Progenitor cell of endocrine pancreas (in vitro differentiated cells): ENCODE measurements at places on chromosomes 16 and 17.

GRCh38 chr17:81867991-81868673, 3.0 kb downstream of the ARHGDIA start:
- no peak overlapping the region for H3K27ac ChIP-seq
- H3K36me3 ChIP-seq: peaks cover 3% of the 10 kb centered on the region
- H3K4me1 ChIP-seq: peaks cover 8% of the 10 kb centered on the region
- no peaks in the 10 kb centered on the region for H3K27me3 ChIP-seq
- H3K4me3 ChIP-seq: no peak overlapping the region

DNA sequence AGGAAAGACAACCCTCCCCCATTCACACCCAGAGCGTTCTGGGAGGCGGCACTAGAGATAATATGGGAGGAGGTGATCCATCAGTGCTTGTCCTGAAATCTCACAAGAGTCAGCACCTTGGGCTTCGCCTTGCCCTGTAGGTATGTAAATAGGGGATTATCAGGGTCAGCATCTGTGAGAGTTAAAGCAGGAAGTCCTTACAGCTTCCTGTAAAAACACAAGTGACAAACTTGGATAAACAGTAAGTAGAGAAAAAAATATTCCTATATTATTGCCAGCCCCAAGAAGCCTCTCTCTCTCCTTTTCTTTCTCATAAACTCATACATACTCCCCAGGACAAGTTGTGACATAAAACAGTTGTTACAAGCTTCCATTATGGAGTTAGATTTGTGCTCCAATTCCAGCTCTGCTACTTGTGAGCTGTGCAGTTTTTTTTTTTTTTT, 187.7 kb downstream of the MAF start:
- peaks cover 5% of the 10 kb centered on the region for H3K4me1 ChIP-seq
- no peak overlapping the region for H3K27ac ChIP-seq
- H3K27me3 ChIP-seq: peaks cover 7% of the 10 kb centered on the region
- no peak overlapping the region for H3K4me3 ChIP-seq
- H3K36me3 ChIP-seq: no peaks in the 10 kb centered on the region

DNA sequence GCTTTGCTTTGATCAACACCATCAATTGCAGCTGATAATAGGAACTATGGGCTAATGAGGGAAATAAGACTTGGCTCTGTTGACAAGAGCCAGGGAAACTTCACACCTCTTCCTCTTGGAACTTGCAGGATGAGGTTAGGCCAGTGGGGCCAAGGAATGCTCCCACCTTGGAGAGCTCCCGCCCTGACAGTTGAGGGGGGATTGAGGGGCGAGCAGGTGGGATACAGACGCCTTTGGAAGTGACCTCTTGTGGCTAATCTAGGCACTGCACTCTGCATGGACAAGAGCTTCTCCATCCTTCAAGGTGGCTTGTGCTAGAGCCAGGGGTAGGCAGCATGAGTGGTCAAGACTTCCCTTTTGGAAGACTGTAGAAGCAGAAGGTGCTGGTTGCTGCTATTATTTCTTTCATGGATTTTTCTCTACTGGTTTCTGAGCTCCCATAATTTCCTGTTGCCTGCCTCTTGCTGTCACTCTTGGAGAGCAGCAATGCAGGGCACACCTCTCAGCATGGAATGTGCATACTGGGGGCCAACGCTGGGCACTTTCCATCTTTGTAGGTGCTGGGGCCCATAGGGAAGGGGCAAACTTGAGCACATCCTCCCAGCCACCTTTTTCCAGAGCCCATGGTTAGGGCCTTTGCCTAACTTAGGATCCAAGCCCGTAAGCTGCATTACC, 2.3 kb upstream of the PHF12 start:
- H3K27me3 ChIP-seq: no peaks in the 10 kb centered on the region
- no peak overlapping the region for H3K27ac ChIP-seq
- peaks cover 7% of the 10 kb centered on the region for H3K4me1 ChIP-seq
- no peaks in the 10 kb centered on the region for H3K36me3 ChIP-seq
- peak; percentile 64 for DNase-seq
- H3K4me3 ChIP-seq: no peak overlapping the region

DNA sequence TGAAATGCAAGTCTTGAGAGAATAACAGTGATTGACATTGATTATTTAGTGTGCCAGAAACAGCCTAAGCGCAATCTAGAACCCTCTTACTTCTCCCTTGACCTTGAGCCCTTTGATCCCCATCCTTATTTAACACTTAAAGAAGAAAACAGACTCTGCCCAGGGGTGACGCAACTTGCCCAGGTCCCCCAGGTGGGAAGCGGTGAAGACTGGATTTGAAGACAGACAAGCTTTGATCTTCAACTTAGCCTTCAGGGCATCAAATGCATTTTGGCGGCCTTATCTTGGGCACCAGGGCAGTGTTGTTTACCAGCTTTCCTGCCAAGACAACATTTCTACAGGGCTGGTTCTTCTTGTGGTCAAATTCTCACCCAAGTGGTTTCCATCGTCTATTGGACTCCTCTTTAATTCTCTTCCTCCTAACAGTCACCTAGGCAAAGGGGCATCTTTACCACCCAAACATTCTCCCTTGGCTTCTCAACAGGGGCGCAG, 8.9 kb upstream of the CIITA start:
- peaks cover 24% of the 10 kb centered on the region for H3K27me3 ChIP-seq
- H3K4me1 ChIP-seq: no peaks in the 10 kb centered on the region
- no peak overlapping the region for H3K27ac ChIP-seq
- no peak for DNase-seq

GRCh38 chr17:60303406-60304099, 88.4 kb downstream of the USP32 start:
- H3K4me3 ChIP-seq: no peak overlapping the region
- H3K27me3 ChIP-seq: no peaks in the 10 kb centered on the region
- H3K4me1 ChIP-seq: peaks cover 13% of the 10 kb centered on the region
- no peak overlapping the region for H3K27ac ChIP-seq
- H3K36me3 ChIP-seq: peaks cover 6% of the 10 kb centered on the region
- DNase-seq: no peak

DNA sequence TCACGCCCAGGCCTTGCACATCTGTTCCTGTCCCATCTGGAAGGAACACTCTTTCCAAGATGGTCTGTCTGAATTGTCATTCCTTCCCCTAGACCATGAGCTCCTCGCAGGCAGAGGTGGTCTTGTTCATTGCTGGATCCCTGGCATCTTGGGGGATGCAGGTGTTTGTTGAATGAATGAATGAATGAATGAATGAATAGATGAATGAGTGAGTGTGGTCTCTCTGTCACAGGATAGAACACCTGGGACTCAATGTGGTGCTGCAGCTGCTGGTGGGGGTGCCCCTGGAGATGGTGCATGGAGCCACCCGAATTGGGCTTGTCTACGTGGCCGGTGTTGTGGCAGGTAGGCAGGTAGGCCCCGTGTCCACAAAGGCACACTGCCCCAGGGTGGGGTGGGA, 32.2 kb downstream of the RHBDL3 start:
- H3K4me1 ChIP-seq: peaks cover 23% of the 10 kb centered on the region
- no peak overlapping the region for H3K27ac ChIP-seq
- no peak overlapping the region for H3K4me3 ChIP-seq
- no peaks in the 10 kb centered on the region for H3K27me3 ChIP-seq
- H3K36me3 ChIP-seq: no peaks in the 10 kb centered on the region

- H3K4me1 ChIP-seq: no peaks in the 10 kb centered on the region
- H3K4me3 ChIP-seq: no peak overlapping the region
- peaks cover 2% of the 10 kb centered on the region for H3K27me3 ChIP-seq
- no peaks in the 10 kb centered on the region for H3K36me3 ChIP-seq
Measured at GRCh38 chr17:153851-154250, 16.5 kb downstream of the SCGB1C2 start.

GRCh38 chr17:69044371-69044770, 16.4 kb downstream of the ABCA9 start:
- no peak overlapping the region for H3K27ac ChIP-seq
- peaks cover 14% of the 10 kb centered on the region for H3K36me3 ChIP-seq
- DNase-seq: no peak
- peaks cover 11% of the 10 kb centered on the region for H3K4me1 ChIP-seq

GRCh38 chr17:79280866-79281572, 206.4 kb downstream of the ENGASE start:
- no peak overlapping the region for H3K27ac ChIP-seq
- no peaks in the 10 kb centered on the region for H3K36me3 ChIP-seq
- H3K4me1 ChIP-seq: peaks cover 6% of the 10 kb centered on the region

GRCh38 chr17:75922963-75923874, 17.6 kb downstream of the FBF1 start:
- H3K4me1 ChIP-seq: no peaks in the 10 kb centered on the region
- H3K27me3 ChIP-seq: no peaks in the 10 kb centered on the region
- H3K27ac ChIP-seq: no peak overlapping the region
- no peak for DNase-seq
